GM23248 (cell line): ENCODE measurements at places on chromosomes 16 and 17. TPM values are rescaled to one million over a fixed set of nuclear protein-coding genes. Genes with fewer than 3 reads are reported as not detected.
A peak's percentile ranks its signal among the peaks of the same experiment; 100 is the strongest.

The TPSD1 gene
- polyA plus RNA-seq = not detected in 2 replicates

- DNase-seq = peak; percentile 36
- no peak overlapping the region for H3K27ac ChIP-seq
- H3K27me3 ChIP-seq = no peaks in the 10 kb centered on the region
- no peaks in the 10 kb centered on the region for H3K36me3 ChIP-seq
- peak overlapping the region; percentile 39; the same call in 1 of the 2 replicates for H3K4me3 ChIP-seq
- no peaks in the 10 kb centered on the region for H3K4me1 ChIP-seq
These were observed 126.3 kb downstream of the ZFHX3 start for GRCh38 chr16:72921620-72922019.

The EME1 gene
- polyA plus RNA-seq = 3.8 and 4.1 TPM in 2 replicates

DNA sequence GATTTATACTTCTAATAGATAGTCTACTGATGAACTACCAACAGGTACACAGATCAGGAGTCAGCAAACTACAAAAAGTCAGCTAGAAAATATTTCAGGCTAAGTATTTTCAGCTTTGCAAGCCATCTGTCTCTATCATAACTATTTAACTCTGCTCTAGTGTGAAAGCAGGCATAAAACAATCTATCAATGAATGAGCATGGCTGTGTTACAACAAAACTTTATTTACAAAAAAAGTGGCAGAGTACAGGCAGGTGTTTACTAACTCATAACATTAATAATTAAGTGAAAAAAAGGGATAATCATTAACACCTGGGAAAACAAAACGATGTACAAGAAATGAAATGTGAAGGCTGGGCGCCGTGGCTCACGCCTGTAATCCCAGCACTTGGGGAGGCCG is 15.8 kb downstream of the MED13 start:
- DNase-seq = no peak
- H3K4me3 ChIP-seq = no peak overlapping the region
- H3K27me3 ChIP-seq = no peaks in the 10 kb centered on the region
- H3K27ac ChIP-seq = no peak overlapping the region
- H3K36me3 ChIP-seq = peaks cover 55% of the 10 kb centered on the region

The SOX9 gene
- 18.5 and 20.8 TPM in 2 replicates for polyA plus RNA-seq

The CYLD gene
- polyA plus RNA-seq = 21.7 and 22.4 TPM in 2 replicates

DNA sequence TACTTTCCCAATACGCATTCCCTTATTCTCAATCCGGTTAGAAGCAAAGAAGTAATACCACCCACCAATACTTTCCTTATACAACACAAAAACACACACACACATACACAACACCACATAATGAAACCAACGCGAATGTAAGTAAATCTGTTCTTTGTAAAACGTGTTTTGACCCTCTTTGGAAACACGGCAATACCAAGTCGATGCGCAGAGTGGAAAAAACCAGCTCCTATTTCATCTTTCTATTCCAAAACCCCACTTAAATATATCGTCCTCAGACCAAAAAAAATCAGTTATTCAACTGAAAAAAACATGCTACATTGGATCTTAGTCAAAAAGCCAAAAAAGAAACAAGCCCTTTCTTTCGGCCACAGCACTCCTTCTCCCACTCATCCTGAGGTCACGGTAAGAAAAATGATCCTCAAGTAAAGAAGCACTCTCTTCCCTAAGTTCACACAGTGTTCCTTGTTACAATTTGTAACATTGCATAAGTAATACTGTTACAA is 31.0 kb upstream of the ARL4D start:
- H3K4me3 ChIP-seq = peak overlapping the region; percentile 68
- no peaks in the 10 kb centered on the region for H3K36me3 ChIP-seq
- no peaks in the 10 kb centered on the region for H3K27me3 ChIP-seq
- peaks cover 12% of the 10 kb centered on the region for H3K4me1 ChIP-seq
- H3K27ac ChIP-seq = peak overlapping the region; percentile 96

- DNase-seq = no peak
- H3K4me1 ChIP-seq = no peaks in the 10 kb centered on the region
- H3K4me3 ChIP-seq = no peak overlapping the region
These were observed 219.0 kb downstream of the FTO start for GRCh38 chr16:53922807-53923571.

DNA sequence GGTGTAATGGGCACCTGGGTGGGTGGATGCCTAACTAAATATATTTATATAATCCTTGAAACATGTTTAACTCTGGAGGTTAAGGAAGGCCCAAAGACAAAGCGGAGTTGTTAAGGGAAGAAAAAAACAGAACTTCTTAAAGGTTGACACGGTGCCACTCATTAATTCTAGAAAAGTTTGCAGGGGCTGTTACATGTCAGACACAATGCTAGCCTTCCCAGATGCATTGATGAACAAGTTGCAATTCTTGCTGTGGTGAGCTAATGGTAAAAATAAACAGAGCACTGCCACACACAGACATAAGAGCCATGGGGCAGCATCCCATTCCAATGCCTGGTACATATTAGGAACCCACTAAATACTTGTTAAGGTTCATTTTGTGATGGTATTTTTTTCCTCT is 109.5 kb downstream of the CDH13 start:
- no peak overlapping the region for H3K4me3 ChIP-seq
- no peak overlapping the region for H3K27ac ChIP-seq
- H3K4me1 ChIP-seq = no peaks in the 10 kb centered on the region
- H3K36me3 ChIP-seq = no peaks in the 10 kb centered on the region

DNA sequence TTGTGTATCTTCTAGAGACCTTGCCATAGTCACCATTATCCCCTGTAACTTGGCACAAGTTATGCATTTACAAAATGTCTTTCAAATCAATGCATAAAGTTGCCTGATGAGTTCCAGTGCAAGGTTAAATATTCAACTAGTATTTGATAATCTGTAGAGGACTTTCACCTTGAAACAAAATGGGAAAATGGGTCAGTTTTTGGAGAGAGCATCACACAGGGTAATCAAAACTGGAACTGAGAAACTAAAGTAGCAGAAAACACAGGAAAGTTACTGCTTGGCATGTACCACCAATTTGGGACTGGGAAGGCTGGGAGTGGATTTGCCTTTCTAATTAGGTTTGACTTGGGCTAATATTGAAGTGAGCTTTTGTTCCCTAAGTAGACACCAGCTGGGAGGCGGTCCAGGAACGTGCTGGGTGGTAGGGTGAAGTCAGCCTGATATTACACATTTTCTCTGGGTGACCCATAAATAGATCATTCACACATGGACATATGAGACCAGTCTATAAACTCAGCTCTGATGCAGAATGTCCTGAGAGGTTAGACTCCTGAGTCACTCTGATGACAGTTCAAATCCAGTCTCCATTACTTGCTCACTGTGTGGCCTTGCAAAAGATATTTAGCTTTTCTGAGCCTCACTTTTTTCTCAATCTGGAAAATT is 152.3 kb downstream of the PCTP start:
- H3K36me3 ChIP-seq = no peaks in the 10 kb centered on the region
- no peak overlapping the region for H3K27ac ChIP-seq
- no peaks in the 10 kb centered on the region for H3K27me3 ChIP-seq
- H3K4me1 ChIP-seq = no peaks in the 10 kb centered on the region
- no peak overlapping the region for H3K4me3 ChIP-seq

GRCh38 chr16:75938818-75939217 is 212.5 kb upstream of the CPHXL start:
- H3K27me3 ChIP-seq = no peaks in the 10 kb centered on the region
- no peaks in the 10 kb centered on the region for H3K4me1 ChIP-seq
- H3K4me3 ChIP-seq = no peak overlapping the region
- no peak for DNase-seq
- no peak overlapping the region for H3K27ac ChIP-seq

- H3K4me1 ChIP-seq = no peaks in the 10 kb centered on the region
- H3K36me3 ChIP-seq = no peaks in the 10 kb centered on the region; the same call in none of the 2 replicates
- no peaks in the 10 kb centered on the region for H3K27me3 ChIP-seq
- H3K27ac ChIP-seq = no peak overlapping the region
These were observed 62.2 kb downstream of the FBXL20 start for GRCh38 chr17:39339272-39339671.

The ATP2A3 gene
- polyA plus RNA-seq = 0.58 and 0.81 TPM in 2 replicates

DNA sequence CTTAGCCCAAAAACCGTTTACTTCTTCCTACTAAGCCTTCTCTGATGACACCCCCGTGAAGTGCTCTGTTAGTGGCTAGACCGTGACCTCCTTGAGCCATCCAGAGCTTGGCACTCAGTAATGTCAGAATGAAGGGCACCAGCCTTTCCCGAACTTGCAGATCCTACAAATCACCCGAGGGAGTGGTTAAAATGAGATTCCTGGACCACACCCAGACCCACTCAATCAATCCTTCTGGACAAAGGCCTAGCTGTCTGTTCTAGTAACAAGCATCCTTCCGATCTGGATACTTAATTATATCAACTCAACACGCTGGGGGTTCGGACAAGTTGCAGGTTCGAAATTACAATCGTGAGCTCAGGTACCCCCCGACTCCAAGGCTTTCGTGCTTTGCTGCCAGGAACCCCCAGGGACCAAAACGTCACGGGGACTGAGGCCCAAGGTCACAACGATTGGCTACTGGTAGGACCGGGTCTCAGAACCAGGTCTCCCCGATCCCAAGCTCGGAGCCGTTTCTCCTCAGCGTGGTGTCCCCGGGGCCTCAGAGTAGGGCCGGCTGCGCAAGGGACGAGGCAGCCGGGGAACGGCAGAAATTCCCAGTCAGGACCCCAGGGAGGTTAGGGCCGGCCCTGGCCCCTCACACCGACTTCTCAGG is 527 bp downstream of the CIAPIN1 start:
- no peaks in the 10 kb centered on the region for H3K27me3 ChIP-seq
- H3K4me3 ChIP-seq = peak overlapping the region; percentile 92
- peak; percentile 67 for DNase-seq
- peaks cover 4% of the 10 kb centered on the region for H3K4me1 ChIP-seq

- no peak overlapping the region for H3K27ac ChIP-seq
- no peaks in the 10 kb centered on the region for H3K4me1 ChIP-seq
- H3K36me3 ChIP-seq = no peaks in the 10 kb centered on the region
- H3K4me3 ChIP-seq = no peak overlapping the region
- no peak for DNase-seq
These were observed 32.7 kb upstream of the CRHR1 start for GRCh38 chr17:45751466-45751865.
